ENCODE measurements at places on chromosomes 16 and 17. TPM values are rescaled to one million over a fixed set of nuclear protein-coding genes. Genes with fewer than 3 reads are reported as not detected.

Gene MLKL
- 0.58 TPM for total RNA-seq

Gene KRTAP2-3
- total RNA-seq, result 0.98 TPM

Gene PRSS8
- total RNA-seq, result 205 TPM

Gene NETO2
- 50.3 TPM for total RNA-seq

Gene HOXB1
- 0.79 TPM for total RNA-seq

Gene C17orf78
- 1.6 TPM for total RNA-seq

Gene RNF222
- 1.1 TPM for total RNA-seq

Gene ZFPM1
- 24.0 TPM for total RNA-seq

Gene CCL11
- not detected for total RNA-seq

All from type B pancreatic cell (in vitro differentiated cells).